Calu3 (cell line): ENCODE measurements at places on chromosomes 5 and 9. TPM values are rescaled to one million over a fixed set of nuclear protein-coding genes. Genes with fewer than 3 reads are reported as not detected.

DNA sequence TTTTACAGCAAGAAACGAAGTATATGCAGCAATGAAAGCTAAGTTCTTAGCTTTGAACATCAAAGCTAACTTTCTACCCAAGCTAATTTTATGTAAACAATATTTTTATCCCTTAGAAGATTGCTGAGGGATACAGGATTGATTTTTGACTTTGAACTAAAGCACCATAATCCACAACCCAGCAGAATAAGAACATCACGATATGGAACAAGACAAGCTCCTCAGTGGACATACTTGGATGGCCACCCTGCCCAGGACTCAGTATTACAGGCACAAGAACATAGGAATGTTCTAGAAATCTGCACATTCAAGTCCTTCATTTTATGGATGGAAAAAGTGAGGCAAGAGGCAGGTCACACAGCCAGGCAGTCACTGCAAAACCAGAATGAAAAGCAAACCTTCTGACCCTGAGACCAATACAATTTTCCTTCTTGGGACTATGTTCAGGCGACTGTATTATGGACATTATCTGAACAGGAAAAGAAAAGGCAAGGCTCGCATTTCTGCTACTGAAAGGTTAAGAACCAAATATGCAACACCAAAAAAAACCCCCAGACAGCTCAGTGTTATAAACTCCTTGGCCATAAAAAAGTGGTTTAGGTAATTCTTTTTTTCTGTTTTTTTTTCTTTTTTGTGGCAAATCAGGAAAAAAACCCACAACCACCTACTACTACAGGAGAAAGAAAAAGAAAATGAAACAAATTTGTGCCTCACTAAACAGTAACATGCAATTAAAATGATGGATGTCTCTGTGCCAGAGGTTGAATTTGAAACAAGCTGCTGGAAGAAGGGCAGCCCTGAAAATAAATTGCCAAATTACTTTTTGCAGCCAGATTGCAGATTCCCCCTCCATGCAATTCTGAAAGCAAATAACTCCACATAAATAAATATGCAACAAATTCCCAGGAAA, 25.4 kb downstream of the EPB41L4B start:
- DNase-seq = no peak
- H3K36me3 ChIP-seq = no peaks in the 10 kb centered on the region
- H3K27ac ChIP-seq = no peak overlapping the region
- no peak overlapping the region for H3K4me3 ChIP-seq
- peaks cover 3% of the 10 kb centered on the region for H3K4me1 ChIP-seq
- no peaks in the 10 kb centered on the region for H3K27me3 ChIP-seq

- no peaks in the 10 kb centered on the region for H3K36me3 ChIP-seq
- no peak for DNase-seq
- no peak overlapping the region for H3K27ac ChIP-seq
- no peak overlapping the region for H3K4me3 ChIP-seq
- H3K4me1 ChIP-seq = peaks cover 4% of the 10 kb centered on the region
Observed at GRCh38 chr5:45089870-45090269, 281.1 kb downstream of the MRPS30 start.

GRCh38 chr5:41508696-41509398, 1.6 kb downstream of the PLCXD3 start:
- H3K4me1 ChIP-seq = peaks cover 8% of the 10 kb centered on the region
- no peak overlapping the region for H3K4me3 ChIP-seq
- peaks cover 31% of the 10 kb centered on the region for H3K27me3 ChIP-seq

DNA sequence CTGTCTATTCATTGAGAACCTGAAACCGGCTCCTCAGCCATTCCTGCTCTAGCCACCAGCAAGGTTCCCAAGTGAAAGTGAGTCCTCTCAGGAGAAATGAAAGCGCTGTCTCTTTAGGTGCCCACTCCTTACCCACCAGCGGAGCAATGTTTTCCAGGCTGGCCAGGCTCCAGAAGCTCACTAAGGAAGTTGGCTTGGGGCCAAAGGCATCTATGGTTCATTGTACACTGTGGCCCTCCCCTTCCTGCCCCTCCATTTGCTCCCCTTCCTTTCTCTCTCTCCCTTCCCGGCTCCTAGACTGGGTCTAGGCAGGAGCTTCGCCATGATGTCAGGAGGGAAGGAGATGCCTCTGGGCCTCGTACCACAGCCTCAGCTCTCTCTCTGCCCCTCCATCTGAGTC, 1.1 kb upstream of the GABRP start:
- H3K27ac ChIP-seq = peak overlapping the region; percentile 81
- peaks cover 65% of the 10 kb centered on the region for H3K4me1 ChIP-seq
- no peaks in the 10 kb centered on the region for H3K27me3 ChIP-seq
- H3K36me3 ChIP-seq = peaks cover 55% of the 10 kb centered on the region
- DNase-seq = peak; percentile 91

GRCh38 chr5:56288873-56289601, 55.9 kb upstream of the ANKRD55 start:
- H3K4me1 ChIP-seq = peaks cover 17% of the 10 kb centered on the region
- H3K4me3 ChIP-seq = no peak overlapping the region
- no peak for DNase-seq
- H3K36me3 ChIP-seq = no peaks in the 10 kb centered on the region

Gene SPATA31C1
- total RNA-seq = not detected in 2 replicates

- peaks cover 58% of the 10 kb centered on the region for H3K4me1 ChIP-seq
- H3K36me3 ChIP-seq = no peaks in the 10 kb centered on the region
- H3K27me3 ChIP-seq = no peaks in the 10 kb centered on the region
- no peak for DNase-seq
- peak overlapping the region; percentile 28 for H3K4me3 ChIP-seq
Observed at GRCh38 chr5:137234973-137235943, 263.9 kb downstream of the SPOCK1 start.

Gene CD14
- 0.73 and 1.1 TPM in 2 replicates for total RNA-seq

Gene PLEKHG4B
- total RNA-seq = 1.5 and 1.7 TPM in 2 replicates

Gene TRIP13
- total RNA-seq = 25.8 and 29.9 TPM in 2 replicates

DNA sequence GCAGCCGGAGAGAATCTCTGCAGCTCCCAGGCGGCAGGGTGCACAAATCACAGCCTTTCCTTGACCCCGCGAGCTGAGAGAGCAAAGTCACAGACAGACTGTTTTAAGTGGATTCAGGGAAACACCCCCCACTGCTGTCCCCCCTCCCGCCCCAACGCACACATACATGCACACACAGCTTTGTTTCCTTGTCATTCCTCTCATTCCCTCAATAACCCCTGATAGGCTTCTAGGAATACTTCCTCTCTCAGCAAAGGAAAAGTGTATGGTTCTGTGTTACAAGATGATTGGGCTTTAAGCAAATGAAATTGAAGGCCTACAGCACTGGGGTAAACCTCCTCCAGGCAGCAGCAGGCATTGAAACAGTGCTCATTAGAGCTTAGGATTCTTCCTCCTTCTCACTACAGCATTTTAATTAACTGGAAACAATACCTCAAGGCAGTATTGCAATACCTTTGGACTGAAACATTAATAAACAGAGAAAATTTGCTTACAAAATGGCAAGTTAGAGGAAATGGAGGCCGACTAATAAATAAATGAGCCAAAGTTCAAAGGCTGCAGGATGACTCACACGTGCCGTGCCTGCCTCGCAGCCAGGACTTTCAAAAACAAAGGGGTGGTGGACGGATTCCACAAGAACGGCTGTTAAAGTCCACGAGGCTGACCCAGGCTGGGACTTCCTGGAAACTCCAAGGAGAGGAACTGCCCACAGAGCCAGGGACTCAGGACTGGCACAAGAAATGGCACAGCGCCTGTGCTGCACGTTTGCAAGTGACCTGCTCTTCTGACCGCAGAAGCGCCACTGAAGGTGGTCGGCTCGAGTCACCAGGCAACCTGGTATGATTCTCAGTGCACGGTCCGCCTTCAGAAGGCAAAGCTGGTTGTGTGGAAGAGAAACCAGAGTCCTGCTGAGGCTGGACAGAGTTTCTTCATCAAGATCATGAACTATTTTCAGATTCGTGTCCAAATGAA, 236.2 kb downstream of the SYK start:
- peak; percentile 58 for DNase-seq
- peak overlapping the region; percentile 40 for H3K4me3 ChIP-seq
- H3K36me3 ChIP-seq = peaks cover 10% of the 10 kb centered on the region
- H3K27me3 ChIP-seq = no peaks in the 10 kb centered on the region
- H3K4me1 ChIP-seq = peaks cover 32% of the 10 kb centered on the region

GRCh38 chr9:76007935-76008334, 117.5 kb downstream of the PCSK5 start:
- DNase-seq = no peak
- H3K27ac ChIP-seq = no peak overlapping the region
- H3K4me3 ChIP-seq = no peak overlapping the region
- H3K4me1 ChIP-seq = peaks cover 29% of the 10 kb centered on the region
- H3K36me3 ChIP-seq = peaks cover 6% of the 10 kb centered on the region

DNA sequence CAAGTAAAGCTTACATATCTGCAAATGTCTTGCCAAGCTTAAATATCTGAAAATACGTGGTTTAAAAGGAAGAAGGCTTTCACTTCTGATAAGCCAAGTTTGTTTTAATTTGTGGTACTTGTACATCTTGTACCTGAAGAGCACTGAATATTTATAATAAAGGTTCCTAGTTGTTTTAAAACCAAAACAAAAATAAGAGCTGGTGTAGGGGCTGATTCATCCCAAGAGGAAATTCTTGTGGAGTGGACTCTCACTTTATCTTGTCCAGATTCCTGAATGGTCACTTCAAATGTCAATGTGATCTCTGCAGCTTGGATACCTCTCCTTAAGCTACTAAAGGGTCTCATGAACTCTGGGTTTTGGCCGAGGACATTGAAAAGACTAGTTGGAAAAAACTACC, 29.5 kb downstream of the MAMDC2 start:
- peaks cover 37% of the 10 kb centered on the region for H3K27me3 ChIP-seq
- no peaks in the 10 kb centered on the region for H3K36me3 ChIP-seq
- no peak overlapping the region for H3K27ac ChIP-seq
- H3K4me1 ChIP-seq = no peaks in the 10 kb centered on the region

GRCh38 chr5:133746834-133747233, 134.5 kb upstream of the FSTL4 start:
- H3K4me3 ChIP-seq = no peak overlapping the region
- H3K36me3 ChIP-seq = no peaks in the 10 kb centered on the region
- DNase-seq = peak; percentile 29
- no peak overlapping the region for H3K27ac ChIP-seq

Gene GFI1B
- not detected in 2 replicates for total RNA-seq

- no peak overlapping the region for H3K27ac ChIP-seq
- H3K4me3 ChIP-seq = no peak overlapping the region
- peaks cover 22% of the 10 kb centered on the region for H3K4me1 ChIP-seq
Observed at GRCh38 chr5:178122346-178122745, 8.5 kb upstream of the RMND5B start.

GRCh38 chr5:11973469-11973868, 69.2 kb upstream of the CTNND2 start:
- no peak overlapping the region for H3K4me3 ChIP-seq
- no peak overlapping the region for H3K27ac ChIP-seq
- no peaks in the 10 kb centered on the region for H3K4me1 ChIP-seq
- no peaks in the 10 kb centered on the region for H3K36me3 ChIP-seq
- H3K27me3 ChIP-seq = no peaks in the 10 kb centered on the region
- no peak for DNase-seq

DNA sequence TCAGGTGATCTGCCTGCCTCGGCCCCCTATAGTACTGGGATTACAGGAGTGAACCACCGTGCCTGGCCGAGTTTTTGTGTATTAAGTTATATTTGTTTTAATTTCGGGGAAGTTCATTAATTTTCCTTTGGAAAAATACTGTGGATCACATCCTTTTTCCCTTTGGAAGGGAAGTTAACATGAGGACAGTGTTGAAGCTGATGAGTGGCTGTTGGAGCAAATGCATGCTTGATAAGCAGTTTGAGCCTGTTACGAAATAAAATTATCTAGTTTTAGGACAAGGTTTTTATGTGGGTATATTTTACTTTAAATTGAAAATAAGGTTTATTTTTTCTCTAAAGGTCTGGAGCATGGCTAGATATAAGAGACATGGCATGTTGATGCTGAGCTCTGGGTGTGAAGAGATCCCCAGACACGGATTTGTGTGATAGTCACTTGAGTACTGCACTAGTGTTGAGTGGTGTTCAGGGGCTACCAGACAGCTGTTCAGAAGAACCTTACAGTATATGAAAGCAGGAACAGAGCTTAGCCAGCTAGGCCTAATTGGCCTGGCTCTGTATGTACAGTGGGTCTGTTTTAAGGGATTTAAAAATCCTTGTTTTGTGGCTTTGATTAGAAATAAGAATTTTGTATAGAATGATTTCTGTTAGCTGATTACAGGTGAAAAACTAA, 17.4 kb downstream of the LMNB1 start:
- H3K4me1 ChIP-seq = peaks cover 27% of the 10 kb centered on the region
- H3K27me3 ChIP-seq = no peaks in the 10 kb centered on the region
- no peak overlapping the region for H3K27ac ChIP-seq
- DNase-seq = no peak

DNA sequence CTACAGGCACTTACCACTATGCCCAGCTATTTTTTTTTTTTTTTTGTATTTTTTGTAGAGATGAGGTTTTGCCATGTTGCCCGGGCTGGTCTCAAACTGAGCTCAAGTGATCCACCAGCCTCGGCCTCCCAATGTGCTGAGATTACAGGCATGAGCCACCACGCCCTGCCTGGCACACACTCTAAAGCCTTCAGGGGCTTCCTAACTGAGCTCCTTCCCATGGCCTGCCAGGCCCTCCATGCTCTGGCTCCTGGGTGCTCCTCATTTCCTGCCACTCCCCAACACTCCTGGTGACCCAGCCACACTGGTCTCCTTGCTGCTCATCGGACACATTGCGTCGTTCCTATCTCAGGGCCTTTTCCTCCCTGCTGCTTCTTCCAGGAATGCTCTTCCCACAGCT, 61.5 kb downstream of the CARTPT start:
- H3K27ac ChIP-seq = no peak overlapping the region
- H3K36me3 ChIP-seq = peaks cover 4% of the 10 kb centered on the region
- peaks cover 29% of the 10 kb centered on the region for H3K4me1 ChIP-seq
